ENCODE measurements at places on chromosomes 12 and 14.
A peak's percentile ranks its signal among the peaks of the same experiment; 100 is the strongest.

DNA sequence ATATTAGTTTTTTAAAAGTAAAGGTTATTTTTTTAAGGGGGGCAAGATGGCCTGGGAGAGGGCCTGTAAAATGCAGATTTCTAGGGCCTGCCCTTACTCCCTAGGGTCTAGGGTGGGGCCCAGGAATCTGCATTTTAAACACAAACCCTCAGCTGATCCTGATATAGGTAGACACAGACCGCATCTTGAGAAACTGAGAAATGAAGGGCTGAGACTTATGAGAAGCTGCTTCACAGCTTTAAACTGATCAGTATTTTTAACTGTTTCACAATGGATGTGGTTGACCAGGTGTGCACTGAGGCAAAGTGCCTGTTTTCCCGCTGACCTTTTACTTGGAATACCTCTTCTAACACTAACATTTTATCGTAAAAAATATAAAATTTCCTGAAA, 84.0 kb downstream of the CCDC88C start:
- no peak for DNase-seq

GRCh38 chr14:76101391-76102379, 50.0 kb upstream of the GPATCH2L start:
- no peak for DNase-seq

GRCh38 chr14:55077170-55078151, 26.0 kb downstream of the MAPK1IP1L start:
- DNase-seq = no peak

GRCh38 chr12:6347367-6348338, 5.8 kb upstream of the TNFRSF1A start:
- no peak for DNase-seq

DNA sequence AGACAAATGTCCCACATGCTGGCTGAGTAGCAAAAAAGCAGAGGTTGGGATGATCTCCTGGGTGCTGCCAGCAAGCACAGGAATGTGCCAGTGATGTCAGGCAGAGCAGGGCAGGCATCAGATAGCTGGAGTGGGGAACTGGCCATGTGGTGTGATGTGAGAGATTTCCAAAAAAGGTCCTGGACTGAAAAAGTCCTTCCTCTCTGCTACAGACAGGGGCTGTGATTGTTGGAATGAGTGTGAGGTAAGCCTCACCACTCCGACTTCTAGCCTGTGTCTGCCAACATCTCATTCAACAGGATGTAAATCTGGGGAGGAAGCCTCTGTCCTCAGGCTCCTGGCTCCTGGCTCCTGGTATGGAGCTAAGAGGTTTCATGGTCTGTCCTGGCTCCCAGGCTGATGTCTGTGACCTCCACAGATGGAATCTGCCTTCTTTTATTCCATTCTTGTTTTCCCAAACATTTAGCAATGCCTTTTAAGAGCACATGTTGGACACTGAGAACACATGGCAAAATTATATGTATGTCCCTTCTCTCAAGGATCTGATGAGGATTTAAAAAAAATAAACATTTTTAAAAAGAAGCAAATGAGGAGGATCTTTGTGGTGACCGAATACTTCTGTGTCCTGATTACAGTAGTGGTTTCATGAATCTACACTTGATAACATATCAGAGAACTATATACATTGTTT, 50.1 kb upstream of the STK38L start:
- DNase-seq = no peak

GRCh38 chr12:13093191-13093847, 10.1 kb downstream of the GSG1 start:
- DNase-seq = no peak

- DNase-seq = no peak
These were observed 905 bp upstream of the CIPC start for GRCh38 chr14:77097006-77097699.

DNA sequence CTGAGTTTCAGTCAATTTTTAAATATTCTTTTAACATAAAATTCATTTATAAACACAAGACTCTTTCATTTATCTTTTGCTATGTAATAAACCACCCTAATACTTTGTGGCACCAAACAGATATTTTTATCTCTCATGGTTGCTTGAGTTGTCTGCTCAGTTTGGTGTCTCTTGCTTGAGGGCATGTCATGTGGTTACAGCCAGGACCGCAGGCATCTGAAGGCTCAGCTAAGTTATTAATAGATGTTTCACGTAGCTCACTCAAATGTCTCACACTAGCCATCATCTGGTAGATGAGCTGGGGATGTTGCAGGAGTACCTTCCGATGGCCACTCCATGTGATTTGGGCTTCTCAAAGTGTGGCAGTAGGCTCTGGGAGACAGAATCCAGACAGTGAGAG, 597.8 kb downstream of the ETNK1 start:
- no peak for DNase-seq

GRCh38 chr12:58670623-58671022, 249.7 kb downstream of the LRIG3 start:
- no peak for DNase-seq

GRCh38 chr12:98803468-98804209, 158.5 kb downstream of the APAF1 start:
- no peak for DNase-seq

DNA sequence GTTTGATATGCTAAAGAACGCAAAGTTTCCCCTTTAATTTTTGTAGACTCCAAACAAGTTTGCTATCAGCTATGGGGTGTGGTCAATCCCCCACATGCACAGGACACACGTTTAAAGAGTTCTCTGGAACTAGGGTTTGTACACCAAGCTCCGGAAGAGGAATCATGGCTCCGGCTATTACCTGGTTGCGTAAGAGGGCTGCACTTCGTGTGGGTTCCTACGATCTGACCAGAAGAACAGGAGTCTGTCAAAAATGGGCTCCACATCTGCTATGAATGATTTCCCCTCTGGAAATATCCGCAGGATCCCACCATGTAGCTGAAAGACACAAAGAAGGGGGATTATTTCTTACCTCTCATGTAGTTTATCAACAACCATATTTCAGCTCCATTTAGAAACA, 22.0 kb downstream of the EGLN3 start:
- DNase-seq = no peak

DNA sequence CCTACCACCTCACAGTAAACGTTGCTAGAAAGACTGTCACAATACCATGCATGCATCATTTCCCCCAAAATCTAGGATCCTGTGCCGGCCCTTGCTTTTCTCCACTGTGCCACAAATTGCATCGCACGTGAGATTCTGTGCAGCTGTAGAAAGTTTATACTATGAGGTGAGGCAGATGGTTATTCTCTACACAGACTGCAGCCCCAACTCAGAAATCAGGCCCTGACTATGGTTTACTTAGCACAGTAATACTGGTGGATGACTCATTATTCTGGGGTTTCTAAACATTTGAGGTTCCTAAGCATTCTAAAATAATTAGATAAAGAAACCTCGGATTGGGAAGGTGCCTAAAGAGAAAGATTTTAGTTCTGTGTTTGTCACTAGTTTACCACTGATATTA, 163.8 kb upstream of the CCDC198 start:
- no peak for DNase-seq

- no peak for DNase-seq
These were observed 417.7 kb downstream of the TMEM121 start for GRCh38 chr14:105943973-105944602.

- no peak for DNase-seq
These were observed 384.2 kb downstream of the ZFP36L1 start for GRCh38 chr14:68408680-68409079.

- no peak for DNase-seq
These were observed 40.2 kb downstream of the MOK start for GRCh38 chr14:102264775-102265174.

DNA sequence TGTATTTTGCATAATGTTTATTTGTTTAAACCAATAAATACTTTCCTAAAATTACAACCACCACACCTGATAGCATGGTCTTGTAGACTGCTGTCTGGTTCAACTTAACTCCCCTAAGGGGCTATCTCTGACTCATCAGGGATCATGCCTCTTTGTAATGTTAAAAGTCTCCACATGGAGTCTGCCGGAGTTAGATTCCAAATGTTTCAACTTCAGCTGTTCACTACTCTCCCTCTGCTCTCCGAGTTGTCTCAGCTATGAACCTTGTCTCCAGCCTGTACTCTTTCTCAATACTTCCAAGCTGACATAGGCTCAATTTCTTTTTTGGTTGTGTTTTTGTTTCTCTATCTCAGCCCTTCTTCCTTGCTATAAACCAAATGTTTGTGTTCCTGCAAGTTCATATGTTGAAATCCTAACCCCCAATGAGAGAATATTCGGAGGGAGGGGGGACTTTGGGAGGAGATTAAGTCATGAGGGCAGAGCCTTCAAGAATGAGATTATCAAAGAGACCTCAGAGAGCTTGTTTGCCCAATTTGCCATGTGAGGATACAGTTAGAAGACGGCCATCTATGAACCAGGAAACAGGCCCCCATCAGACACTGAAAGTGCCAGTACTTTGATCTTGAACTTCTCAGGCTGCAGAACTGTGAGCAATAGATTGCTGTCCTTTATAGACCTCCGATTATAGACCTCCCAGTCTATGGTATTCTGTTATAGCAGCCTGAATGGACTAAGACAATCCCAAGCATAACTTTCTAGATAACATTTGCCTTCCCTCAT, 858.2 kb downstream of the VRK1 start:
- no peak for DNase-seq

- no peak for DNase-seq
These were observed 62.0 kb upstream of the SYT1 start for GRCh38 chr12:78802593-78802992.

DNA sequence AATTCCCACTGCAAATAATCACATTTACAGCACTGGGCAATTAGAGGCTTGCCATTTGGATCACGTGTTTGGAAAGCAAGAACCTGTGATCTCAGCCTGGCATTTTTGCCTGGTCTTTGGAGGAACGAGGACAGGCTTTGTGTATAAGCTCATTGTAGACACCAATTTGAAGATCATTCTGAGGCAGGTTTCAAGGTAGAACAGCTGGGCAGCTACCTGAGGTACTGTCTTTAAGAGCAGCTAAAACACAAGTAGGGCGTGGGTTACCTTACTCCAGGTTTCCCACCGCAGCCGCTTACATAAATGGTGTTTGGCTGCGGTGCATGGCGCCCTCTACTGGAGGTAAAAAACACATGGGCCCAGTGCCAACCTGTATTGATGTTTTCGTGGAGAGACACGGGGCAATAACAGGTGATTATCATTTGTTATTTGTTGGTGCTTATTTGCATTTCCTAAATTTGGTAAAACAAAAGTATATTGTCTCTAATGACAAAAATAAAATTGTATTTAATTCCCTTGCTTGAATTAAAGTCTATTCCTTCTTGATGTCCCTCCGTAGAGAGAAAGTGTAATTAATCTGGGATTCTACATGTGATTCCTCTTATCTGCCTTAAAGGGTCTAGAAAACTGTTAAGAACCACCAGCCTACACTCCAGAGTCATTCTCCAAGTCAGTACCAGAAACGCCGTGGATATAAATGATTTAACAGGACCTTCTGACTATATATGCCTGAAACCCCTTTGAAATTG, 69.7 kb downstream of the SVOP start:
- peak; percentile 67 for DNase-seq

- no peak for DNase-seq
These were observed 74.4 kb downstream of the PRKD1 start for GRCh38 chr14:29853272-29853671.

GRCh38 chr12:2034633-2035430, 18.0 kb upstream of the CACNA1C start:
- peak; percentile 94 for DNase-seq

GRCh38 chr14:20697273-20698017, 8.9 kb downstream of the ANG start:
- peak; percentile 62 for DNase-seq

GRCh38 chr12:111981987-111982386, 31.0 kb downstream of the TMEM116 start:
- no peak for DNase-seq

GRCh38 chr12:130987151-130987931, 33.6 kb downstream of the ADGRD1 start:
- DNase-seq = no peak

GRCh38 chr14:76607510-76607909, 153.8 kb upstream of the VASH1 start:
- DNase-seq = no peak

DNA sequence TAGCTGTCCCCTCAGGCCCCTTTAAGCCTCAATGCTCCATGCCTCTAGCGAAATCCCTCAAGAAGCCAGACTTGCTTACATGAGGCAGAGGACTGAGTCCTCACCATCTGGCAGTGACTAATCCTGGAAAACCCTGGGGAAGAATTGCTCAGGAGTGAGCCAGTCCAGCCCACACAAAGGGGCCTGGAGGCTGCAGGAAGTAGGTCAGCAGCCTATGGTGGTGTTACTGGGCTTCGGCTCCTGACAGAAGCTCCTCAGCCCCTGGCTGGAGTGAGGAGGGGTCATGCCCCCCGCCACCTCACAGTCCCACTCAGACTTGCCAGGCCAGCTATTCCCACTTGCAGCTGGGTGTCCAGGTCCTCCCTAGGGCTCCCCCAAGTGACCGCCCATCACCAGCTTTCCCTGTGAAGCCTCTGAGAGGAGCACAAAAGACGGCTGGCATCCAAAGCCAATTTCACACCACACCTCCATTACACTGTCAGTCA, 250.5 kb downstream of the DPF3 start:
- no peak for DNase-seq

GRCh38 chr12:45587877-45588533, 141.5 kb upstream of the ARID2 start:
- no peak for DNase-seq

DNA sequence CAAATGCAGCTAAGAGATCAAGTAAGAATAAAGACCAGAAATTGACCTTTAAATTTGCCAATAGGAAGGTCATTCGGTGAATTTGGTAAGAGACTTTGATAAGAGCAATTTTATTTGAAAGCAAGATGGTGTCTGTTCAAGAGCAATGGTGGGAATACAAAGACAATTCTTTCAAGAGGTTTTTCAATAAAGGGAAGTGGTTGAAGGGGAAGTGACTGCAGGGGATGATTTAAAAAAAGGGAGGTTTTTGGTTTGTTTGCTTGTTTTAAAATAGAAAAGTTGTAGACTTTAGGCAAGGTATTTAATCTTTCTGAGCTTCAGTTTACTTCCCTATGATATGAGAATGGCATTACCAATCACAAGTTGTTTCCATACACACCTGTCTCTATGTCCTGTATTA, 4.3 kb upstream of the APPL2 start:
- DNase-seq = no peak

GRCh38 chr14:96863327-96863985, 66.3 kb downstream of the VRK1 start:
- DNase-seq = no peak

- no peak for DNase-seq
These were observed 98.7 kb downstream of the HECTD4 start for GRCh38 chr12:112283546-112283945.

DNA sequence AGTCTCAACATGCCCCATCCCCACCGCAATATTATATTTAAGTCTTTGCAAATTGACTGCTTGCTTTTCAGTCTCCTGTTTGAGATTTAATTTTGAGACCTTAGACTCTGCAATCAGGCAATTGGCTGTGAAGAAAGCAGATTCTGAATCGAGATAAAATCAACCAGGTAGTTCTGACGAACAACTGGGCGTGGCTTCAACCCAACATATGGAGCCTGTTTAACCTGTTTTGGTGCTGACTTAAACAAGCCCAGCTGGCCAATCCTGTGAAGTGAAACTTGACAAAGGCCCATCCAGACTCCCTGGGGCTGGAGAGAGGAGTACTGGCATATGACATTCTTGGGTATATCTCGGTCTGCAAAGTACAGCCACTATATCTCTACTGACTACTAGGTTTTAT, 9.8 kb upstream of the CIPC start:
- no peak for DNase-seq
